ENCODE measurements at places on chromosomes 4 and X. TPM values are rescaled to one million over a fixed set of nuclear protein-coding genes. Genes with fewer than 3 reads are reported as not detected.

- DNase-seq: peak; percentile 67
Observed at GRCh38 chr4:155442267-155443105, 65.7 kb upstream of the MAP9 start.

- no peak for DNase-seq
Observed at GRCh38 chrX:43166874-43167273, 388.9 kb upstream of the PPP1R2C start.

The APEX2 gene
- 9.0 TPM for polyA plus RNA-seq

The EXOC1L gene
- polyA plus RNA-seq: not detected

The TCP11X2 gene
- polyA plus RNA-seq: not detected

DNA sequence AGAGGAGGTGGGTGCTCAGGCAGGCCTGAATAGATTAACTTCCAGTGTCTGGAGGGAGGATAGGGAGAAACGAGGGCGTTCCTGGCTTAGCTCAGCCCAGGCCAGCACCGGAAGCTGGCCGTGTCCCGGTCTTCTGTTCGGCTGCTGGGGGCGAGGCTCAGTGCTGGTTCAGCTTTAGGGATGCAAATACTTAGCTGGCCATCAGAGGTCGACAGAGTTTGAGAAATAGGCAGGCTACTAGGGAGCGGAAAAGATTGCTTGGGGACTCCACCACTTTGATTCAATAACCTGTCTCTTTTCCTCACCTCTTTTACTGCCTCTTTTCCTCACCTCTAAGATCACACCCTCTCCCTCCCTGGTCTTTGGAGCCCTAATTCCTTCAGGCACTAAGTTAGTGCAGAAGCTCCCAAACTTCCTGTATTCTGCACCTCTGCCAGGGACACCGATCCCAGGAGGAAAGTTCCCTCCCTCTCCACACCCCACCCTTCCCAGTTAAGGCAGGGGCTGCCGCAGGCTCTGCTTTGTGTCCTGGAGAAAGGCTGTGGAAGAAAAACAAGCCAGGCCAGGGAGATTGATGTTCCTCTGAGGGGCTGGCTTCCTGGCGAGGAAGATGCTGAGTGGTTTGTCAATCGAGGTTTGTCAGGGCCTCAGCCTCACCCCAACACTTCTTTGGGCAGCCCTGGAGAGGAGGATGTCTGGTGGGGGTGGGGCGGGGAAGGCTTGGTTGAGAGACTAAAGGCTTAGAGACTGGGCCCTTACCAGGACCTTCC is 6.0 kb upstream of the EFNB1 start:
- DNase-seq: no peak

- no peak for DNase-seq
Observed at GRCh38 chr4:53622739-53623151, 31.5 kb upstream of the LNX1 start.

DNA sequence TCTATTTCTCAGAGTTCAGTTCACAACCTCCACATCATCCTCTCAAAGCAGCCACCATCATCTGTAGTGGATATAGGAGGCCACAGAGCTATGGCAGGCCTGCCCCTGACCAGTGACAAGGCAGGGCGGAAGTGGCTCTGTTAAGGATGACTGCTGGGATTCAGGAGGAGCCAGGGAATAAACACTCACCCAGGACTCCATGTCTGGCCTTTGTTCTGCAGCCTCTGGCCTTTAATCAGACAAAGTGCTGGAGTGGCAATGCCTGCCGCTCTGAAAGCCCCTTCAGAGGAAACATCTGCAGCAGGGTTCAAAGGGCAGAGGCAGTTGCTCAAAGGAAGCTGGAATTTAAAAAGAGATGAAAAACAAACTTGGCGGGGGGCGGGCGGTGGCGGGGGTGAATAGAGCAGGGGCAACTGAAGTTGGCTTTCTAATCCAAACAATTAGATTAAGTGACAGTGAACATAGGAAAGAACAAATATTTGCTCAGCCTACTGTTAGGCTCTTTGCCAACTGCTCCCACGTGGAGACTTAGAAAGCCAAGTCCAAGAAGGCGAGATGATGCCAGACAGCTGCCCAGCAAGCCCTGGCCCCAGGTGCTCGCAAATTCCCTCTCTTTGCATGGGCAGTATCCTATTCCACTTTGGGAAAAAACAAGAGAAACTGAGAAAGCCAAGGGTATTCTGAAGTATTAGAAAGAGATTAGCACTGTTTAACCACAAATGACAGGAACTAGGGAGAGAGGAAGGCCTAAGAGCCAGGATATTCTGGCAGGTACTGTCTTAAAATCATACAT is 5.5 kb downstream of the MPP1 start:
- no peak for DNase-seq

DNA sequence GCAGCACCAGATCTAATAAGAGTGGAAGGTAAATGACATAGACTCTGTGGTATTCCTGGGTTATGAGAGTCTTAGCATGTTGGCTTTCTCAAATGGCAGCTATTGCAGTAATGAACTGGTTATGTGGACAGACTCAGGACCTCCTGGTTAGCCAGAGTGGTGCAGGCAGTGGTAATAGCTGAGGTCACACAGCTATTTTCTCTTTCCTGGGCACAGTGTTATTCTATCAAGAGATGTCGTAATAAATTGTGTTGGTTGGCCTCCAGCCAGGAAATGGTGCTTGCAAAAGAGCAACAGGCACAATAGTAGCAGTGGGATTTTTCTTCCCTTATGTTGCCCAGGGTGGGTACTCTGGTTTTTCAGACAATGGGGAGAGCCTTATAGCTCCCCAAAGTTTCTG is 279.2 kb upstream of the FGF16 start:
- DNase-seq: no peak

The MEPE gene
- polyA plus RNA-seq: 0.59 TPM

DNA sequence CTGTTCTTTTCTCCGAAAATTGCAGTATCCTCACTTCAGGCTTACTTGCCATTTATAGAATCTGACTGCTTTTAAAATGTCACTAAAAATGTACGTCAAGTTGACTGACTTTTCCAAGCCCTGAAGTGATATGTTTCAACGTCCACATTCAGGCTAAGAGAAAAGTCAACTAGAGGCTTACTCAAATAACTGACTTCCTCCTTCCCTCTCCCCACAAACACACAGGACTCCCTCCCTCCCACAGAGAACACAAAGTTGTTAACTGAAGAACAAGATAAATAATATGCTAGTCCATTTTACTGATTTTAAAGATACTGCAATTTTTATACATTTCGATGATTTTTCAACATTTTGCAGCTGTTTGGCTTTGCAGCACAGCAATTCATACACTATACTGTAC is 13.8 kb upstream of the CDKL2 start:
- no peak for DNase-seq

DNA sequence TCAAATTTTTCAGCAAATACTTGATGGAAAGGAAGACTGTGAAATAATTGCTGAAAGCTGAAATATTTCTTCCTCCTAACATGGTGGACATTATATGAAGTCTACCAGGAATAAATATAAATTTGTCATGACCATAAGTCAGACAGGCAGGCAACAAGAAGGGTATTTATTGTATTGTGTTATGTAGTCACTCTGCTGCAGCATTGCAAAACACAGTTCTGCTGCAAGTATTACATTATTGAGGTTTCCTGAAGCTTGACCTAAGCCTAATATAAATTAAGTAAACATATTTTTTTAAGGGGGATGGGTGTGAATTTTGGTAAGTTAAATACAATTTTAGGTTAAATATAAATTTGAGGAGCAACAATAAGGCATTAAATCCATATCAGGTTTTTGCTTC is 60.2 kb upstream of the MAOA start:
- DNase-seq: no peak

DNA sequence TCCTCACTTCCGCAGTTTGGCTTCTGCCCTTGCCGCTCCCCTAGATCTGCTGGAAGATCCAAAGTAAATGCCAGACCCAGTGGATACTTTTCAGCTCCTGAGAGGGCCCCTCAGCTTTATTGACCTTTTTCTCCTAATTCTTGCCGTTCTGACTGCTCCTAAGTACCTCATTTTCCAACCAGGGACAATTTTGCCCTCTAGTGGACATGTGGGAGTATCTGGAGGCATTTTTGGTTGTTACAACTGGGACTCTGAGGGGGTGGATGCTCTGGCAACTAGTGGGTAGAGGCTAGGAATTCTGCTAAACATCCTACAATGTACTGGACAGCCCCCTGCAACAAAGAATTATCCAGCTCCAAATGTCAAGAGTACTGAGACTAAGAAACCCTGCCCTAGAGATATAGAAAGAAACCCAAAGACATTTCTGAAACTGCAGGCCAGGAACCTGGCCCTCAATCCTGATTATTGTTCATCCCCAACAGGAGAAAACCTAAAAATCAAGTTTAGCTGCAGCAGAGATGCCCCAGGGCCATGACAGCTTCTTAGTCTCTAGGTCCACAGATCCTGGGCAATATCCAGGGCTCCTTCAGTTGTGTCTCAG is 3.4 kb downstream of the TEX13B start:
- no peak for DNase-seq

DNA sequence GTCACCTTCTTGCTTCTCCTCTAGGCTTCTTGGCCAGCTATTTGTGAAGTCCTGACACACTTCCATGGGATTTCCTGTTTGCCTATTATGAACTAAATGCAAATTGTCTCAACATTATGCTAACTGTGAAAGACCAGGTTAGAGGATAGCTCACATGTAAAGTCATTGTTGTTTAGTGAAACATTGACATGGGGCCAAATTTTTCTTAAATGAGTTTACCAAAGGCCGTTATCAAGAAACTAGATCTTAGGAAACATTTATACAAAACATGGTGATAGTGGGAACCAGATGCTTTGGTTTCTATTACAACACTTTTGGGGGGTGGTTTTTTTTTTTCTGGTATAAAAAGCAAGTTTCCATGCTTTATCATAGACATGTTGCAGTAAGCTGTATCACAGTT is 466.8 kb upstream of the FAM241A start:
- DNase-seq: no peak

The EVC2 gene
- polyA plus RNA-seq: 2.2 TPM

The GABRB1 gene
- polyA plus RNA-seq: 0.02 TPM

DNA sequence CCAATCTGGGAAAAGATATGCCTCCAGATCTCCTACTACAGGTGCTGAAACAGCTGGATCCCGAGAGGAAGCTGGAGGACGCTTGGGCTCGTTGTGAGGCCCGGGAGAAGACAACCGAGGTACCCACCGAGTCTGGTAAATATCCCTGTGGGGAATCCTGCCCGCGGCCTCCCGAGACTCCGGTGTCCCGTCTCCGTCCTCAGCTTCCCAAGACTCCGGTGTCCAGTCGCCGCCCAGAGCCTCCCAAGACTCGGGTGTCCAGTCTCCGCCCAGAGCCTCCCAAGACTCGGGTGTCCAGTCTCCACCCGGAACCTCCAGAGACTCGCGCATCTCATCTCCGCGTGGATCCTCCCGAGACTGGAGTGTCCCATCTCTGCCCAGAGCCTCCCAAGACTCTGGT is 639 bp downstream of the FAM47B start:
- DNase-seq: no peak

GRCh38 chrX:149131774-149132173 is 373.3 kb downstream of the IDS start:
- DNase-seq: no peak

The SPANXD gene
- polyA plus RNA-seq: not detected

The SORBS2 gene
- 78.6 TPM for polyA plus RNA-seq

The SYN1 gene
- 4.0 TPM for polyA plus RNA-seq

The SPATA4 gene
- polyA plus RNA-seq: 0.16 TPM

DNA sequence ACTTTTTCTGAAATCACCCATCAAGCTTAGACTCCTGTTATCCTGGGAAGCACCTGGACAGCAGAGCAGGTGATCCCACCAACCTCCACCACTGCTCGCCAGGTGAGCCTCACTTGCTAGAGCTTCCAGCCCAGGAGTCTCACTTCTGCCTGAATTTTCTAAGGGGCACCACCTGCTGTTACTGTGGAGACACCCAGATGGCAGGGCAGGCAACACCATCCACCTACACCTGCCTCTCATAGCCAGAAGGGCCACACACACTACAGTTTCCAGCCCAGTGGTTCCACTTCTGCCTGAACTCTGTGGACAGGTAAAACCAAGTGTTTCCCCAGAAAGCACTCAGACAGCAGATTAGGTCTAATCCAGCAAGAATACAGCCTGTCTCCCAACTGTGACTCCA is 262.0 kb downstream of the ARAP2 start:
- DNase-seq: no peak

The TRAM1L1 gene
- polyA plus RNA-seq: 0.59 TPM

The SSX4B gene
- not detected for polyA plus RNA-seq

DNA sequence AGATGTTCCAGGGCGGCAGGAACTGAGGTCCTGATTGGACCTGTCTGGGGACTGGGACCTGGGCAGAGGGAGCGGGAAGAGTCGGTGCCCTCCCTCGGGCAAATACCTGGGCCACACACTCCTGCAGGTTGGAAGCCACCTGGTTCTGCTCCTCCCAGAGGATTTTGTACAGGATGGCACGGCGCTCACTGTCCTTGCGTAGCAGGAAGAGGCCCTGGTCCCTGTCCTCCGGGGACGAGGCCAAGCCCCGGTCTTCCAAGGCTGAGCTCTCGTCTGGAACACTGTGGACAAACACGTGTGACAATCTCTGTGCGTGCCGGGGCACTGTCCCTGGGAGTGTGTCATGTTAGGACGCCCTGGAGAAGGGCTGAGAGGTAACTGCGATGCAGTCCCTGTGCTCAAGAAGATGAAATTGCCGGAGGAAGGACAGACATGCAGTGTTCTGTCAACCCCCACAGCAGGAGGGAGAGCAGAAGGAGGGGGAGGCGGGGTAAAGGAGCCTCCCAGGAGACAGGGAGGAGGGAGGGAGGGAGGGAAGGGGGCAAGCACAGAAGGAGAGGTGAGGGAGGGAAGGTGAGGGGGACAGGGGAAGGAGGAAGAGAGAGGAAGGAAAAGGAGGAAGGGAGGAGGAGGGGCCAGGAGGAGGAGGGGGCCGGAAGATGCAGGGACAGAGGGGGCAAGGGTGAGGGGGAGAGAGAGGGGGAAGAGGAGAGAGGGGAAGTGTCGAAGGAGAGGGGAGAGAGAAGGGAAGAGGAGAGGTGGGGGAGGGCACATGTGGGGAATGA is 29.0 kb downstream of the PDHA1 start:
- peak; percentile 2 for DNase-seq

The SMR3B gene
- polyA plus RNA-seq: 1.1 TPM

The GABRG1 gene
- 0.02 TPM for polyA plus RNA-seq

- DNase-seq: no peak
Observed at GRCh38 chrX:98203800-98204199, 1320.1 kb downstream of the RPA4 start.

DNA sequence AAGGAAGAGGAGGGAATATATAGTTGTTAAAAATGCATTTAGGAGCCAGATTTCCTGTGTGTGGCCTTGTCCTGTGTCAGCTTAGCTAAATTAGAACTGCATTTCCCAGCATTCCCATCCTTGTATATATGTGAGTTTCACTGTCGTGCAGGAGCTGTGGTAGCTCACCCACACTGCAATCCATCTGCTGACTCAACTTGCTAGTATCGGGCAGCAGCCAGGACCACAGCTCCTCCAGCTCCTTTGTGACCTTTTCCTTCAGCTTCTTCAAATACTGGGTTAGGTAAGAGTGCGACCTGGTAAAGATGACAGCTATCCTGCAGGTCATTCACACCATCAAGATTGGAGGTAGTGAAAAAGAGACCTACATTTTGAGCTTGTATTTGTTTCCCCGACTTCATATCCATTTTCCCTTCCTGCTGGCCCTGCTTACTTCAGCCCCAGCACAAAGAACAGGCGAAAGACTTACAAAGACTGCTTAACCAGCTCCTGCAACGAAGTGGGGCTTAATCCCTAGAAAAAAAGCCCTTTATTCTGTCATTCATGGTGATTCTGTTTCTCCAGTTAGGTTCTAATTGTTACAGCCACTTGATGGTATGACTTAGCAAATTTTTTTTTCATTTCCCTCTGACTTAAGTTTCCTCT is 11.4 kb downstream of the ASIC5 start:
- no peak for DNase-seq

Data from thymus (tissue), 14 donors.